ENCODE measurements at places on chromosomes 2 and 18. TPM values are rescaled to one million over a fixed set of nuclear protein-coding genes. Genes with fewer than 3 reads are reported as not detected.

DNA sequence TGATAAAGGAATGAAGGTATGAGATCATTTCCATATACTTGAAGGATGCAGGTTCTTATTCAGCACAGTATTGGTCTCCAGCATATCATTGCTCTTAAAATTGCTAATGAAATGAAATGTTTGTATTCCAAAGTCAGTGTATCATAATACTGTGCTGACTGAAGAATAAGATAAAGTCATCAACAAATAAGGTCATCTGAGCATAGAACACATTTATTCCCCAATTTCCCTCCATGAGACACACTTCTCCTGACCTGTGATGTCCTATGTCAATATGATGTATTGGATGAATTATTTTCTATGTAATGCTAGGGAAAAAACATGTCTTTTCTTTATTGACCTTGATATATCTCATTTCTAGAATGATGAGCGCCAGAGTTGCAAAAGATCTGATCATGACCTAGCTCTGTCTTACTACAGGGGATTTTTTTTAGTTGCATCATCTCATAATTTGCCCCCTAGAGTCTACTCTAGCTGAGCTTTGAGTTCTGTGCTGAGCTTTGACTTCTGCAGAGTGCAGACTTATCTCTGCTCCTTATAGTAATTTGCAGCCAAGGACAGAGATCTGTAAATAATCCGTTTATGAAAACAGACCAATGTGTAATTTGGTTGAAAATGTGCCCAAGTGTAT lies 859.8 kb downstream of the TRIB2 start:
- H3K27ac ChIP-seq, result no peak overlapping the region
- DNase-seq, result no peak
- no peaks in the 10 kb centered on the region for H3K36me3 ChIP-seq
- no peak overlapping the region for H3K4me3 ChIP-seq

DNA sequence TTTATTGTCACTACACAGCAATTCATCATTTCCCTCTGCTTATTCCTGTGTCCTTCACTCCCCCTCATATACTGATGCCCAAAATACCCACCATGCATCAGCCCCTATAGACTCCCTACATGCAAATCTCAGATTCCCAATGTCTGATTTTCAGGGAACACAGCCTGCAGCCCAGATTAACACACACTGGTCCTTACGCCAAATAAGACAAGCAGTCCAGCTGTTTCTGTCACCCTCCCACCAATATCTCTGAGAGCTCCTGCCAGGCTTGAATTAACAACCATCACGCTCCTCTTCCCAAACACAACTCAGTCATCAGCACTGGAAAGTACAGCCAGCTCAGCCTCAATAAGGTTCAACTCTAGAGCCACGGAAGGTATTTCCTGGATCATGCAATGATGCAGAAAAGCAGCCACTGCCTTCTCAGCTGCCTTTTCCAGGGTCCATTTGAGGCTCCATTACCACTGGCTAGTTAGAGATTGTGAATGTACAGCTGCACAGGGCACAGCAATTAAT lies 39.0 kb upstream of the SLC35F5 start:
- H3K36me3 ChIP-seq, result no peaks in the 10 kb centered on the region
- no peak overlapping the region for H3K4me3 ChIP-seq
- no peak overlapping the region for H3K27ac ChIP-seq
- no peaks in the 10 kb centered on the region for H3K27me3 ChIP-seq

- peaks cover 6% of the 10 kb centered on the region for H3K4me1 ChIP-seq
- DNase-seq, result peak; percentile 37
- 0 out of 2 replicates have a peak, but pooled peaks cover 2% of the 10 kb centered on the region for H3K36me3 ChIP-seq
- H3K4me3 ChIP-seq, result peak overlapping the region; percentile 99
- H3K27me3 ChIP-seq, result no peaks in the 10 kb centered on the region
Measured at GRCh38 chr2:27049422-27050280, 1.8 kb upstream of the AGBL5 start.

Gene MROH2A
- not detected for total RNA-seq
